ENCODE measurements at places on chromosomes 2 and 18.

DNA sequence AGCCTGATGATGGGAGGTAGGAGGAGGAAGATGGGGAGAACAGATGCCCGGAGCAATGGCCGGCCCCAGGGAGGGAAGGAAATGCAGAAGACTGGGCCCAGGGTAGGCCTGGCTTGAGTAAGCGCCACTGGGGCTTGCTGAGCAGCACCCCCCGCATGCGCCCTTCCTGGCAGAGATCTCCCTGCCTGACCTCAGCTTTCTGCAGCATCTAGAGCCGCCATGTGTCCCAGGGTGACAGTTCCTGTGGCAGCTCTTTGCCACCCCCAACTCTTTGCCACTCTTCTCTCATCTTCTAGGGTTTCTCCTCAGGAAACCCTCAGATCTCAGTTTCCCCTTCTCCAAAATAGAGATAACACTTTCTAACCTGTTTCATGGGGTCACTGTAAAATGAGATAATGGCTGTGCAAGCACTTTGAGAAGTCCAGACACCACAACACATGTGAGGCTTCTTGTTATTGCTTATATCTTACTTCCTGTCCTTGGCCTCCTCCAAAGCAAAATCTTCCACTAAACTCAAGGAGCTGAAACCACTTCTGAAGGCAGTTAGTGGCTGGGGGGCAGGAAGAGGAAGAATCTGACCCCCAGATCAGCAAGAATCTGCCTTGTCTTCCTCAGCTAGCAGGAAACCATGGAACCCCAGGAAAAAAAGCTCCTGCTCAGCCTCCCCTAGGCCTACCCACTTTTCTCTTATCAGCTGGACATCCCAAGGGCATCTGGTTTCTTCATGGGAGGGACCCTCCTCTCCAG lies 64.9 kb downstream of the EPAS1 start:
- DNase-seq: no peak

- DNase-seq: no peak
These were observed 1045.8 kb downstream of the CNTNAP5 start for GRCh38 chr2:125070726-125071505.

GRCh38 chr2:235533616-235534385 lies 40.0 kb downstream of the AGAP1 start:
- no peak for DNase-seq

GRCh38 chr2:83941886-83942285 lies 517.2 kb downstream of the SUCLG1 start:
- DNase-seq: no peak

GRCh38 chr2:85181134-85181631 lies 48.0 kb downstream of the TCF7L1 start:
- no peak for DNase-seq

GRCh38 chr2:71925268-71926088 lies 222.2 kb downstream of the CYP26B1 start:
- no peak for DNase-seq
